ENCODE measurements at places on chromosomes 1 and 21.

GRCh38 chr21:42409366-42409765 is 5.7 kb downstream of the UBASH3A start:
- DNase-seq, result no peak

GRCh38 chr1:111618081-111618480 is 1.5 kb upstream of the RAP1A start:
- no peak for DNase-seq

- no peak for DNase-seq
These were observed 8.5 kb upstream of the SLC26A9 start for GRCh38 chr1:205951746-205952145.

DNA sequence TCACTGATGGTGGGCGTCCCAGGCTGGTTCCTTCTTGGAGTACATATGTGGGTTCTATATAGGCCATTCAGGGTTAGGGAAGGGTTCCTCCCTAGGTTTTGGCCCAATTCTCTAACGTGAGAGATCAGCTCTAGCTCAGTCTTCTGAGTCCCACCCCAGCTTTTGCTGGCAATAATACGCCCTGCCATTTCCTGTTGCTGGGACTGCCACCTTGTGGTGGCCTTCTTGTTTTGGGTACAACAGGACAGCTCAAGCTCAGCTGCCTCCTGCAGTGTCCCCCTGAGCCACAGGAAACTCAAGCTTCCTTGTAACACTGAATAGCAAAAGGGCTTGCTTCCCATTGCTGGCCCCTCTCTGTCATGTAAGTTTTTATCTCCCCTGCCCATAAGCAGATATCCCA is 77.8 kb downstream of the BACH1 start:
- DNase-seq, result peak; percentile 32

- no peak for DNase-seq
These were observed 70.2 kb upstream of the FAM20B start for GRCh38 chr1:178955391-178955954.

DNA sequence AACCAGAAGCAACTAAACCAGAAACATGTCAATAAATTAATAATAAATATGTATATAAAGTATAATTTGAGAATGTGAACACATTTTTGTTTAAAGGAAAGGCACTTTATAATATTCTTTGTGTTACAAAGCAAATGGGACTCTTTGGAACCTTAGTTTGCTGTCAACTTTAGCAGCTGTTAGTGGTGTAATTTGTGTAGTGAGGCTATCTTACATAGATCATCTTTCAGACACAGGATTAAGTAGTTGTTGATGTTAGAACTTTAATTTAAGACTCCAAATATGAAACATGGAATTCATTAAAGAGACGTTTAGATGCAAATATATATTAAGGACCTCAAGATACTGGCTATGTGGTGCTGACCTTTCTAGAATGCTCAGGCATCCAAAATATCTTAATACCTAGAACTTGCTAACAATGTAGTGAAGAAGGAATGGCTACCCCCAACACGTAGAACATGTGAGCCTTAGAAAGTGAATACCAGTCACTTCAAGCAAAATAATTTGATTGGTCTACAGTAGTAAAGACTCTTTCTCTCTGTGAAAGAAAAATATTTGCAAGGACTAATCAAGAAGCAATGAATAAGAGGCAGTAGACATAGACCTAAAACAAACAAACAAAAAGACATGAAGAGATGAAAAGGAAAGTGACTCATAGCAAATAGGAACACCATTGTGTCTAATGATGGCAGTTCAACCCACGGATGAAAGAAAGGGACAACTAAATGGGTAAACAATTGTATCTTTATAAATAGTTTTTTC is 811.4 kb downstream of the USP25 start:
- DNase-seq, result no peak

DNA sequence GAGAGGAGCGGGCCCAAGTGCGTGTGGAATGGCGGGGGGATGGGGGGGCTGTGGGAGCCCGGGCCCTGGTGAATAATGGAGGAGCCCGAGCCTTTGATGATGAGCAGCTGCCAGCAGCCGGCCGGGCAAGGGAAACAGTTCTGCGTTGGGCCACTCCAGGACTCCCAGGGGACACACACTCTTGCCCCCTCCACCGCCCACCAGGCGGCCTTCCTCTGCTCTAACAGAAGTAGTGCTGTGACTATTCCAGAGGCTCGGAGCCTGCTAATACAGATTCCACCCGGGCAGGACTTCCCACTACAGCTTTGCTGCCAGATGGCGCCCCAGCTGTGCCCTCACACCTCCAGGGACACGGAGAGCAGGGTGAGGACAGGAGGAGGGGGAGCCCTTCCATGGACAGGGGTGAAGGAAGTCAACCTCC is 48.2 kb upstream of the LRP8 start:
- DNase-seq, result no peak

GRCh38 chr21:33245289-33245918 is 15.7 kb downstream of the IFNAR2 start:
- no peak for DNase-seq
